ENCODE measurements at places on chromosomes 7 and 10.
A peak's percentile ranks its signal among the peaks of the same experiment; 100 is the strongest.

DNA sequence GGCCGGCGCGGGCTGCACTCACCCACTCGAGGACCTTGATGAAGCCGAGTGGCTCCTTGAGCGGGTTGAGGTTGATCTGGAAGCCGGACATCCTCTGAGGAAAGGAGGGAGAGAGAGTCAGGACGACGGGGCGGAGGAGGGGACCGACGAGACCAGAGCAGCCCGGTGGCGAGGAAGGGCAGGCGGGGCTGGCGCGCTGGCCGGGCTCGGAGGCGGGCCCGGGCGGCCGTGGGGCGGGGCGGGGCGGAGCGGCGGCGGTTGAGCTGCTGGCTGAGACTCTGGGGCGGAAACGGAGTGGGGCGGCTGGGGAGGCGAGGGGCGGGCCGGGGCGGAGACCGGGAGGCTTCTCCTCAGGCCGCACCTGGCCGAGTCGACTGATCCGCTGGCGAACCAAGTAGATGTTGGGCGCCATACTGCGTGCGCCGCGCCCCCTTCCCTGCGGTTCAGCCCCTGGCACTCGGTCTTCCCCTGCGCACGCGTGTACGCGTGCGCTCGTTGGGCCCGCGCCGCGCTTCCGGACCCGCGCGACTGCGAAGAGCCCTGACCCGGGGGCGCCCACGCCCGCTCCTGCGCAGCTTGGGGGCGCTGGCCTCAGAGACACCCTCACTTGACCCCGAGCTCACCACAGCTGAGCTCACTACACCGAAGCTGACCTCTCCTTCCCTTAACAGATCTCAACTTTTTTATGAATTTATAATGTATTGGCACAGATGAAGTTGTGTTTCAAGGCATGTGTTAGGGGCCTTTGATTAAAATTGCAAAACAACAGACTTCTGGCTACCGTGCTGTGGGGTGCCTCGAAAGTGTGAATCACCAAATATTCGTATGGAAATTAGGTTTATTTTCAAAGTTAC, at the start of gene SYPL1:
TSS of gene SYPL1 (minus strand) at position 195 of the 854 bp plus-strand sequence. CDS start at position 91, 104 bp downstream.
- peak; percentile 83 for DNase-seq

GRCh38 chr7:12674053-12674452, 13.4 kb upstream of the ARL4A start:
- DNase-seq: no peak

- DNase-seq: no peak
Measured at GRCh38 chr10:34506786-34507185, 308.3 kb downstream of the PARD3 start.

- no peak for DNase-seq
Measured at GRCh38 chr10:104391150-104391968, 37.7 kb downstream of the CFAP58 start.

- no peak for DNase-seq
Measured at GRCh38 chr10:88642963-88643362, 21.3 kb upstream of the LIPF start.

DNA sequence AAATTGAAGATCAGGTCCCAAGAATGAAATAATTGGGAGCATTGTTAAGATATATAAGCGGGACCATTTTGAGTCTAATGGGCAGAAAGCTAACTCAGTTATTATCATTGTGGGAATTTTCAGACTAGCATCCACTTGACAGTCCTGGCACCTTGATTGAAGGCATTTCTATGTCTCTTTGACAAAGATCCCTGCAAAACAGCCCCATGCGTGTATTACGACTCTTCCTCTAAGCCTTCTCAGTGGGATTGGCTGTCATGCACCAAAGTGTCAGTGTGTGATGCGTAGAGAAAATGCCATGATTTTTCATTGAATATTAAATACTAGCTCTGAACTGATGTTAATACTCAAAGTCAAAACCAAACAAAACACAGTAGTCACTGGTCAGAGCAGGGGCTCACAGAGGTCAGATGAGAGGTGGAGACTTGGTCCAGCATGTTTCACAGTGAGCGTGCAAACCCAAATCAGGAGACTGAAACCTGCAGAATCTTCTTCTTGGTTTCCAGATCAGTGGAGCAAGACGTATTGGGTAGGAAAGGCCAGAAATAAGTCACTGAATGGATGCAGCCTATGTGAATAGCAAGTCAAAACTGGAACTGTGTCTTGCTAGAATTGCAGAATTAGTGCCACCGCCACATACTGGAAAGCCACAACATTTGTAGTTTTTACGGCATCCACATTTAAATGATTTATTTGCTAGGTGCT, 303.6 kb upstream of the AKR1E2 start:
- DNase-seq: no peak

DNA sequence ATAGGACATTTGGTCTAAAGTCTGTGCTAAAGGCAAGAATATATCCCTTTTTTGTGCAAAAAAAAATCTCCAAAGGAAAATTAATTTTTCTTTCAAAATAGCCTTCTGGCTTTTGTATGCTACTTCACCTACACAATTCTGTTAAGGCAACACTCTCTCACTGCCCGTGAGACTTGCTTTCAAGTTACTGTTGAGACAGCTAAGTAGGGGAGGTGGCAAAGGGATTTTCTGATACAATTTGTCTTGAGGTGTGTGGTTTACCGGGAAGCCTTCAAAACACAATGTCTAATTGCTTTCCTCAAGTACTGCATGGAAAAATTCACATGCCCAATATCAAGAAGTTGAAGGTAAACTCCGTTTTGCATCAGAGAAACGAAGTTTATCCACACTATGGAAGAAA, 50.8 kb upstream of the RSU1 start:
- DNase-seq: no peak

GRCh38 chr7:157860406-157860805, 523.6 kb downstream of the DNAJB6 start:
- no peak for DNase-seq

- DNase-seq: no peak
Measured at GRCh38 chr7:123528265-123528664, 6.1 kb downstream of the IQUB start.

GRCh38 chr10:23479798-23480473, 41.1 kb downstream of the OTUD1 start:
- DNase-seq: no peak

- no peak for DNase-seq
Measured at GRCh38 chr7:25622695-25623094, 394.4 kb upstream of the NPVF start.

GRCh38 chr7:32335107-32335506, 155.1 kb downstream of the LSM5 start:
- DNase-seq: no peak

DNA sequence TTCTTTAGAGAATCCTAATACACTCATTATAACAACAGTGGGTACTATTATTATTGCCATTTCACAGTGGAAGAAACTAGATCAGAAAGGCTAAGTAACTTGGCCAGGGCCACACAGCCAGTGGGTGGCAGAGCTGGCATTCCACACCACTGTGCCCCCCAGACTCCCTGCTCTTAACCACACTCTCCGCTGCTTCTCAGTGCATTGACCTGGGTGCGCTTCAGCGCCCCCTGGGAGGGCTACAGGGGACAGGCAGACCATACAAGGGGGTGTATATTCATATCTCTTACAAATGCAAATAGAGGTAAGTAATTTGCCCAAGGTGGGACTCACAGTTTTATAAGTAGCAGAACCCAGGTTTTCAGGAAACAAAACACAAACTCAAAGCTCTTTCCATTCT, 77.0 kb upstream of the NMT2 start:
- peak; percentile 3 for DNase-seq

- DNase-seq: no peak
Measured at GRCh38 chr10:35613597-35614226, 8.6 kb downstream of the GJD4 start.

DNA sequence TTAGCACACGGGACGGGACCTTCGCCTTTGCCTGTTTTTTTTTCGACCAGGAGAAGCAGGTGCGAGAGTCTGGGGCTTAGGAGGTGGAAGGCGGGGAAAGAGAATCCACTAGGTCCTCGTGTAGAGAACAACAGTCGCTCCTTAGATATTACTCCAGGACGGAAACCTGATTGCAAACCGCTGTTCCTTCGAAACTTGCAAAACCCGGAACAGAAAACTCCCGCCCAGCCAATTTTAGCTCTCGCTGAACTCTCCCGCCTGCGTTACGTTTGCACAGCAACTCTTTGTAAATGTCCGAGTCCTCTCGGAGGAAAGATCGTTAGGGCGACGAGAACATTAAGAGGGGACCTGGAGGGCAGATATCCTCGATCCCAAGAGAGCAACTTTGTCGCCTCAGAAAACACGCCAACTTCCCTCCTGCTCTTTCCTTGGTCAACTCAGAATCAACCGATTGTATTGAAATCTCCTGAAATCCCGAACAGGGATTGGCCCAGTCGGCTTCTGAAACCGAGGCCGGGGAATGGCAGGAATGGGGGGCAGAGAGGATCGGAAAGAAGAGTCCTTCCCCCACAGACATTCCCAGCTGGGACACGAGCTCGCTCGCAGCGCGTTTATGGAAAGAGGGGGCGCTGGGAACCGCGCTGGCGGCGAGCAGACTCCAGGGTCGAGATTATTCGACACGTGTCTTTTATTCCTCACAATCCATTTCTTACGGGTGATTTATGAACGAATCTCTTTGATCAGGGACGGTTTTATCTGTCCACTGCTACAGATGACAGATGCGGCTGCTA, 9.9 kb downstream of the TWIST1 start:
- DNase-seq: no peak

- DNase-seq: no peak
Measured at GRCh38 chr7:123131961-123132360, 67.8 kb downstream of the SLC13A1 start.

GRCh38 chr10:14748441-14748840, 26.3 kb downstream of the FAM107B start:
- DNase-seq: no peak

- DNase-seq: no peak
Measured at GRCh38 chr7:2687881-2688318, at the start of gene AMZ1. TSS of gene AMZ1 (plus strand) at chr7:2688202. CDS start at chr7:2700452, 12,250 bp downstream.

DNA sequence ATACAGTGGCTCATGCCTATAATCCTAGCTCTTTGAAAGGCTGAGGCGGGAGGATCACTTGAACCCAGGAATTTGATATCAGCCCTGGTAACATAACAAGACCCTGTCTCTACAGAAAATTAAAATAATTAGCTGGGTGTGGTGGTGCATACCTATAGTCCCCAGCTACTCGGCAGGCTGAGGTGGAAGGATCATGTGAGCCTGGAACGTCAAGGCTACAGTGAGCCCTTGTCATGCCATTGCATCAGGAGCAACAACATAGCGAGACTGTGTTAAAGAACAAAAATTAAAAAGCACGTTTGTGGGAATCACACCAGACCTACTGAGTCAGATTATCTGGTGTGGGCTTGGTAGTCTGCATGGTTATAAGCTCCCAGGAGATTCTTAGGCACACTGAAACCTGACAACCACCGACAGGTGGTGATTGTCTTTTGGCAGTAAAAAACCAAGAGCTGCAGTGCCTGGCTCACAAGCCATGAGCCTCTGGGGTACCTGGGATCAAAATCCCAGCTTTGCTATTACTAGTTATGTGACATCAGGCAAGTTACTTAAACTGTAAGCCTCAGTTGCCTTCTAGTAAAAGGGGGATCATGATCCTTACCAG, 146.9 kb downstream of the SND1 start:
- DNase-seq: no peak

- no peak for DNase-seq
Measured at GRCh38 chr10:53754596-53755250, 982.1 kb upstream of the MBL2 start.

DNA sequence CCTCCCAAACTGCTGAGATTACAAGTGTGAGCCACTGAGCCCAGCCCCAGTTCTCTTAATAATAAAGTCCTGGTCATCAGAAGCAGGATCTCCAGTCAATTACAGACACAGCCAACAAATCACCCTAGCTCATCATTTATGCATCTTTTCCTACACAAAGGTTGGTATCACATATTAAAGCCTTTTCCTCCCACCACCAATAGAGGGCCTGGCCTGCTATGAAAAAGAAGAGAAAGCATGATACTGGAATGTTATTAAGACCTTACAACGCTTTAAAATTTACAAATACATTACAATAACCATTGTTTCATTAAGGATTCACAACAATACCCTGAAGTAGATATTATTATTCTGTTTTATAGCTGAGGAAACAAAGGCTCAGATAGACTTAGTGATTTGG, 25.9 kb downstream of the VAX1 start:
- no peak for DNase-seq

GRCh38 chr10:126397640-126398382, 9.5 kb upstream of the ADAM12 start:
- DNase-seq: no peak

DNA sequence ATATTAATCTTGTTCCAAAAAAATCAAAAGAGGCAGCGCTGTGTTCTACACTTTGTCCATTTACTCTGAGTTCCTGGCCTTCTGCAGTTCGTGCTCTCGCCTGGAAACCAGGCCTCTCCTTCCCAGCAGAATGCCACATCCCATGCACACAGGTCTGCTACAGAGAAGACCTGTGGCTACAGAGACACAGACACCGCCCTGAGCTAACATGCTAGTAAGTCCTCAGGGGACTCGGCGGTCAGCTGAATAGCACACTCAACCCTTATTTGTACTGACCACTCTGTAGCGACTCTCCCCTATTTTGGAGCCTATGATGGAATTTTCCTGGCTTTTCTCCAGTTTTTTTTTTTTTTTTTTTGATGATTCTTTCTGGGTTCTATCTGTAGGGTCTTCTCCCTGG, 12.8 kb downstream of the CREB3L2 start:
- DNase-seq: no peak

- no peak for DNase-seq
Measured at GRCh38 chr10:89147256-89147655, 59.9 kb downstream of the CH25H start.

- DNase-seq: no peak
Measured at GRCh38 chr7:40546616-40547501, 412.1 kb downstream of the SUGCT start.

- DNase-seq: no peak
Measured at GRCh38 chr10:79280956-79281355, 66.3 kb upstream of the PPIF start.

- DNase-seq: no peak
Measured at GRCh38 chr7:46071601-46072000, 150.5 kb upstream of the IGFBP3 start.

- DNase-seq: no peak
Measured at GRCh38 chr7:39184391-39184790, 206.7 kb downstream of the POU6F2 start.

- no peak for DNase-seq
Measured at GRCh38 chr7:105875505-105875904, 894 bp downstream of the ATXN7L1 start.

DNA sequence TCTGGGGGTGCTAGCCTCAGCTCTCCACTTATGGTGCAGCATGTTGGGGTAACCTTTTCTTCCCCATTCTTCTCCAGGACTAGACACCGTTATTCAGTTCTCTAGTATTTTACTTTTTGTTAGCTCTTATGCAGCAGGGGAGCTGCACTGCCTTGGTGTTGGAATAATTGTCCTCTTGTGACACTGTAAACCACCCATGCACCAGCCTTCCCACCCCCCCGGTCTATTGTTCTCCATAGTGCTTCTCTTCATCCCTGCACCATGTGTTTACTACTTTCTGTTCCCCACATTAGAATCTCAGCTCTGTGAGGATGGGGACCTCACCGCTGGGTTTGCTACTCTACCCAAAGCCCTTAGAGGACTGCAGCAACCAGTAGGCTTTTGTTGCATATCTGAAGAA, 230.7 kb downstream of the RPS24 start:
- no peak for DNase-seq

Measured in stimulated activated CD4-positive, alpha-beta T cell treated with anti-CD3 and anti-CD28 coated beads, TNF-alpha, amount 100 ng/mL, for 4 hours (primary cell).